ENCODE measurements at places on chromosomes 5 and 9.

- peak; percentile 72 for DNase-seq
Observed at GRCh38 chr9:91150998-91151717, 210.6 kb downstream of the AUH start.

GRCh38 chr5:143913008-143913752 is 101.2 kb downstream of the HMHB1 start:
- DNase-seq, result no peak

DNA sequence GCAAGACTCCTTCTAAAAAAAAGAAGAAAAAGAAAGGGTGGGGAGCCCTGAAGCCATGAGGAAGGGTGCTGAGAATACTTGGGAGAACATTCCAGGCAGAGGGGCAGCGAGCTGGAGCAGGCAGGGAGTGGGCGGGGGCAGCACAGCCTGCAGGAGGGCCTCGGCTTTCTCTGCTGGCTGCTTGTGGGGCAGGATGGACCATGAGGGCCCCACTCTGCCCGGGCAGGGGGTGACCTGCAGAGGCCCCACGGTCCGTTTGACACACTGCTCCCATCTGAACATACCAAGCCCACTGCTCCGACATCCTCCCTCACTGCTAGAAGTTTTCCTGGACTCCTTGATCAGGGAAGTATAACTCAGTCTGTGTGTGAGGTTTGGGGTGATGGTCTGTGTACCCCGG is 11.7 kb upstream of the NUP214 start:
- DNase-seq, result no peak

- no peak for DNase-seq
Observed at GRCh38 chr5:141856037-141856790, 22.0 kb downstream of the PCDH1 start.

GRCh38 chr9:88682431-88682831 is 147.5 kb downstream of the NXNL2 start:
- no peak for DNase-seq

DNA sequence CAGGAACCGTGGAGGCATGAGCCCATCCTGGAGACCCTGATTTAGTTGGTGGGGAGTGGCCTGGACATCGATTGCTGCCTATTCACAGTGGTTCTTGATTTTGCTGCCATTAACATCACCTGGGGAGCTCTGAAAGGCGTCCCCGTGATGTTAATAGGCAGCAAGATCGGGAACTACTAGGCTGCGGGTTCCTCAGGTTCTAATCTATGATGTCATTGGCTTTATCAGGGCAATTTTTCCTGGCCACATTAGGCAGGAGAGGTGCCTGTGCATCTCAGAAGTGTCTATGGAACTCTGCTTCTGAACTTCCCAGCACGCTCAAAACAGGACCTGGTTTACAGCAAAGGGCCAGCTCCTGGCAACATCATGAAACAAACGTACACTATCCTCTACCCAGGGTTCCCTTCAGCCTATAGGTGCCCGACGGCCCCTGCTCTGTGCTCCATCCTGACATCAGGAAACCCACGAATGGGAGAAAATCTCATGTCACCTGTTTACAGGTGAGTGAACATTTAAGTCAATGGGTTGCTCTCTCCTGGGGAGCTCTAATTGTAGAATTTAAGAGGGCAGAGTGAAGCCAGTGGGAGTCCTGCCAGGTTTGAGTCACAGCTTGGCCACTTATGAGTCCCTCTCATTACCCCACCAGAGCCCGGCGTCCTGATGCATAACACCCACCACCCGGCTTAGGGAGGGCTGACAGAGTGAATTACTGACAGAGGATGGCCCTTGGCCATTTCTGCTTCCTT is 49.4 kb downstream of the ROPN1L start:
- DNase-seq, result no peak

GRCh38 chr9:6215562-6215961 is at the start of gene IL33:
TSS of gene IL33 (plus strand) at chr9:6215807. CDS start at chr9:6241695, 25,888 bp downstream.
- DNase-seq, result no peak

- DNase-seq, result no peak
Observed at GRCh38 chr5:134964359-134965270, 3.1 kb upstream of the CATSPER3 start.

- DNase-seq, result no peak
Observed at GRCh38 chr5:125410537-125411070, 664.2 kb upstream of the ZNF608 start.

- DNase-seq, result no peak
Observed at GRCh38 chr5:105033637-105034400, 1471.2 kb upstream of the NUDT12 start.

- DNase-seq, result peak; percentile 76
Observed at GRCh38 chr9:128558431-128559310, 6.3 kb downstream of the SPTAN1 start.

- no peak for DNase-seq
Observed at GRCh38 chr9:135508211-135508820, 7.8 kb downstream of the MRPS2 start.

- DNase-seq, result no peak
Observed at GRCh38 chr9:23683611-23684061, 142.4 kb downstream of the ELAVL2 start.

All from suppressor macrophage (primary cell).